T-helper 22 cell (primary cell): ENCODE measurements at places on chromosomes 16 and 17.

- DNase-seq, result no peak
These were observed 29.8 kb downstream of the CCR7 start for GRCh38 chr17:40535438-40535837.

- no peak for DNase-seq
These were observed 31.7 kb downstream of the GSPT1 start for GRCh38 chr16:11884035-11884434.

GRCh38 chr16:4481526-4481925, 5.3 kb downstream of the HMOX2 start:
- no peak for DNase-seq

GRCh38 chr16:67019171-67019570, 9.8 kb upstream of the CBFB start:
- DNase-seq, result no peak

DNA sequence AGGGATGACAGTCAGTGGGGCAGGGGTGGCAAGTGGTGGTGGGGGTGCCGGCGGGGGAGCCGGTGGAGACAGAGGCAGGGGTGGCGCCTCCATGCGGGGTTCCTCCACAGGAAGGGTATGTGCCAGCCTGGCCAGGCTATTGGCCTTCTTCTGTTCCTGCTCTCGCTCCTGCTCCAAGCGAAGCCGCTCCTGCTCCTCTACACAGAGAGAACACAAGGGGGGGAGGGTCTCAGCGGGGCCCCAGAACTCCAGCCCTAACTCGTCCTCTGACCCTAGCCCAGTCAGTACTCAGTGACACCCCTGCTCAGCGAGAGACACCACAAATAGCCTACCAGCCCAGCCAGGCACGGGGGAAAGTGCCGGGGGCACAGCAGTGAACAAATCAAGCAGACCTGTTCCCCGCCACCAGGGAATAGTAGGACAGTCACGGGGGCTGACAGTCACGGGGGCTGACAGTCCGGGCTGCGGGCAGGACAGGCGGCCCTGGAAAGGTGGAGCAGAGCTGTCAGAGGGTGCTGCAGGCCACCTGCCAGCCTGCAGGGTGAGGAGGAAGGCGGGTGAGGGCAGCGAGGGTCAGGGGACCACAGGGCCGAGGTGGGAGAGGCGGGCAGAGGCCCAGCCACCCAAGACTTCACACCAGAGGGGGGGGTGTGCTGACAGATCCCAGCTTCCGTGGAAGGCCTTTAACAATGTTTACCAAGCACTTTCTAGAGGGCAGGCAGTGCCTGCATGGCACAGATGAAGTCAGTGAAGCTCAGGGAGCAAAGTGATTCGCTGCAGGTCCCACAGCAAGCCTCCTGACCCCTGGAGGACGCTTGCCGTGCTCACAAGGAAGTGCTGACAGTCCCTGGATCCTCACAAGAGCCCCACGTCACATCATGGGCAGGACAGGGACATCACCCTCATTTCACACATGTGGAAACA, 5.3 kb downstream of the MNT start:
- no peak for DNase-seq

GRCh38 chr16:61261315-61261714, 774.9 kb downstream of the CDH8 start:
- DNase-seq, result no peak

- no peak for DNase-seq
These were observed 16.6 kb upstream of the NOS2 start for GRCh38 chr17:27816946-27817345.

- DNase-seq, result no peak
These were observed 2.3 kb downstream of the PRSS21 start for GRCh38 chr16:2819179-2819938.

- no peak for DNase-seq
These were observed 3.0 kb downstream of the SALL1 start for GRCh38 chr16:51147776-51148677.

GRCh38 chr17:48989100-48989499, 8.1 kb upstream of the IGF2BP1 start:
- DNase-seq, result no peak

DNA sequence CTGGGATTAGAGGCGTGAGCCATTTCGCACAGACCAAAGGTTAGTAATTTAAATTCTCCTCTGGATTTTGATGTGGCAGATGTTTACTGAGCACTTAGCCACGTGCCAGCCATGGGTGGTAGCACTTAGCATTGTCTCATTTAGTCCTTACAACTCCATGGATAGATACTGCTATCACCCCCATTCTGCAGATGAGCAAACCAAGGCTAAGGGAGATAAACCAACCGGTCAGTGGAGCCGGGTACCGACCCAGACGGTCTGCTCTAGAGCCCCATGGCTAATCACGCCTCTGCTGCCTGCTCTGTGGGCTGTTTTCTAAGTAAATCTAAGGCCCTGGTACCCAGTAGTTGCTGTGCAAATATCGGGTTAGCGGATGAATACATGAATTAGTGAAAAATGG, 12.6 kb upstream of the ADGRG1 start:
- DNase-seq, result no peak

GRCh38 chr16:81841722-81842121, 62.6 kb downstream of the PLCG2 start:
- no peak for DNase-seq

DNA sequence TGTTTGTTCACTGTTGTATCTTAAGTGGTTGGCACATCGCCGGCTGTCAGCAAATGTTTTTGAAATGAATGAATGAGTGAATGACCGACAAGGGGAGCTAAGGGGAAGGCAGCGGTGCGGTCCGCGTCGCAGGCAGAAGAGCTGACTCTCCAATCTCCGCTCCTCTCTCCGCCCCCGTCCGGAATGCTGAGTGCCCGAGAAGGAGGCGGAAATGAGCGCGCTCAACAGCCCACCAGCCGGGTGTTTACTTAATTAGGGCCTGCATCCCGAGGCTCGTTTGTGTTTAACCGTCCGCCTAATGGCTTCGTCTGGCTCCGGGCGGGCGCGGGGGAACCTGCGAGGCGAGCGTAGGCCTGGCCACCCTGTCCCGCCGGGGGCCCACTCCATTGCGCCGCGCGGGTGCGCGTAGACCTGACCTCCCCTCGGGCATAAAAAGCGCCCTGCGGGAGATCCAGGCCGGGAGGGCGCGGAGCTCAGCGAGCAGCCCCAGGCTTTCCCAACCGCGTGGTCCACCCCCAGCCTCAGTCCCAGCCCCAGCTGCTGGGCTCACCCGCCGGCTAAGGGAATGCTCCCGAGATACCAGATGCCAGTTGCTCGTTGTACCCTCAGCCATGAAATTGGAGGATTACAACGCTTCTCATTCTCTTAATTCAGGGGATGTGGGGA, 2.5 kb upstream of the CDH3 start:
- DNase-seq, result no peak

GRCh38 chr17:69358688-69359596, 32.0 kb upstream of the ABCA5 start:
- no peak for DNase-seq

GRCh38 chr17:75219815-75220214, 14.3 kb downstream of the NUP85 start:
- no peak for DNase-seq

DNA sequence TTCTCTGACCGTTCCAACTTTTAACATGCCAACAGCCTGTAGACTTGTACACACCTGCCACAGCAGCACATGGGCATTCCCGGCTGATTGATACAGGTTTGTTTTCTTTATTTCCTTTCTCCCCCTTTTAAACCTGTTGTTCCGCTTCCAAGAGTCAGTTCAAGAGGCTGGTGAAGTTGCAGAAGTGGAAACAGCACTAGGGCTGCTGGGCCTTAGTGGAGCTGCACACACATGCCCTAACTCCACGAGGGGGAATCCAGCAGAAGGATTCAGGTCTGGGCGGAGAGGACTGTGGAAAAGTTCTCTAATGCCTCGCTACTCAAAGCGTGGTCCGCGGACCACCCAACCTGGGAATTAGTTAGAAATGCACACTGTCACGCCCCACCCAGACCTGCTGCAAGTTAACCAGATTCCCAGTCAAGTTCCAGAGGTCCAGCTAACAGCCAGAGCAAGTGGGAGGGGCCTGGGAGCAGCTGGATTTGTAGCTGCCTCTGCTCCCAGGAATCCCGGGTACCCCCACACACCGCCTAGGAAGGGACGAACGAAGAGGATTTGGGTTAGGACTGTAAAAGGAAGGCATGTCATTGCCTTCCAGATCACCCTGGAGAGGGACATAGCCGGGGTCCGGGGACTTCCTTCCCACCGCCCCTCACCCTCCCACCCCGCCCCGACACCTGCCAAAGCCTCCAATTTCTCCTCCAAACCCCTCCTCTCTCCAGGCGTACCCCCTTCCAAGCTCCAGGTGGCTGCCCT, 542 bp downstream of the SLC39A11 start:
- DNase-seq, result no peak

DNA sequence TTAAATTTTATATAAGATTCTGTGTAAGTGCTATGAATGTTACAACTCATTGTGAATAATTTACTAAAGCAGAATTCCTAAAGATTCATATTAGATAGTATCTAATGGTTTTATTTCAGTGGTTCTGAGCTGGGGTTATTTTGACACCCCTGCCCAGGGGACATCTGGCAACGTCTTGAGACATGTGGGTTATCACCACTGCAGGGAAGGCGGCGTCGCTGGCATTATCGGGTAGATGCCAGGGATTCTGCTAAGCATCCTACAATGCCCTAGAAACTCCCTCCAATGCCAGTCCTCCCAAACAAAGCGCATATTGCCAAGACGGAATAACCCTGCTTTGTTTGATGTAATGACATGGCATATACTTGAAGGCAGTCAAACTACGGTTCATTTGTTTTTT, 372.3 kb upstream of the ZFHX3 start:
- no peak for DNase-seq

DNA sequence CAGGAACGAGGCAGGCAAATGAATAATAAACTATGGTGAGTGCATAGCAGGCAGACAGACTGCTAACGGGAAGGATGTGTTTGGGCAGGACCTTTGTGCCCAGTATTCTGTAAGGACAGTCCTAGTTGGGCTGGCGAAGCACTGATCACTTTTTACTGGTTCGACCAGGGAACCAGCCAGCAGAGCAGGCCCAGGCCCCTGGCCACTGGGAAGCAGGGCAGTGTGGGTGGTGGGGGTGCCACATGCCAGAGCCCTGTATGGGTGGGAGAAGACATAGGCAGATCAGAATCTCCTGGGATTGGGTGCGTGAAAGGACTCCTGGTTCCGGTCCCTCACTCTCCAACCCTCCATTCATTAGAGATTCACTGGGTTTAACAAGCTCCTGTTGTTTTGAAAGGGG, 4.0 kb upstream of the VAMP2 start:
- no peak for DNase-seq

DNA sequence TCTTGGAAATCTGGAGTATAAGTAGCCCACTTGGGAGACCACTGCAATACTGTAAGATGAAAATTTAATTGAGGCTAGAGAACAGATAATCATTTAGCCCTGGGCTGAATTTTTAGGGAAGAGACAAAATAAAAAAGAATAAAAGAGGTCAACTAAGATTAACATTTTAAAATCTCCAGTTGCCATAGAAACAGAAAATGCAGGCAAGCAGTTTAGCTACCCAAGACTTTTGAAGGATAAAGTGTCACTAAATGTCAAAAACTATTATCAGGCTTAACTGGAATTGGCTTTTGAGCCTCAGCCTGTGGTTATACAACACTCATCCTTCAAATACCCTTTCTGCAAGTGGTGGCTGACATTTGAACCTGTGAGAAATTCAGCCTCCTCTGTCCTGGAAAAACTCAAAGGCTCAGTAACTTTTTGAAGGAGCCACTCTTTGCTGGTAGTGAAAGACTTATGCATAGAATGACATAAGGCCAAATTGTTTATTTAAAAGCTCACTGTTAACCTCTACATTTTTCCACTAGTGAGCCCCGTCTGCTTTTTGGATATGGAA, 220.7 kb upstream of the KCNJ16 start:
- no peak for DNase-seq

- no peak for DNase-seq
These were observed 14.3 kb downstream of the SGCA start for GRCh38 chr17:50180111-50180510.

- no peak for DNase-seq
These were observed 631 bp downstream of the CDH3 start for GRCh38 chr16:68645494-68646388.

GRCh38 chr16:78462288-78463208, 363.1 kb downstream of the WWOX start:
- DNase-seq, result no peak

- DNase-seq, result no peak
These were observed 191.9 kb upstream of the MPHOSPH6 start for GRCh38 chr16:82361885-82362284.

DNA sequence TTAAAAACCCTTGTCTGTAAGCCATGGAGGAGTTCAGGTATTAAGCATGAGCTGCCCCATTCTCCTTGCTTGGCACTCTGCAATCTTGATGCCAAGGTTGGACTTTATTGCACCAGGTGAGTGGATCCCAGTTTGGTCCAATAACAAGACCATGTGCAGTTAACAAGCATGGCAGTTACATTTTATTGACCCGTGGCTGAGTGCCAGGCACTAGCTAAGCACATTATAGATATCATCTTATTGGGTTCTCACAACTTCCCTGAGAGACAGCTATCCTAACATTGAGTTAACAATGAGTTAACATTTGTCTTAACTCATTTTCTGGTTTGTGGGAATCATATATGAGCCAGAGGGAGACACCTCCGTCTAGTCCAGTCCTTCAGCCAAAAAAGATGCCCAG, 21.8 kb downstream of the LYRM9 start:
- DNase-seq, result no peak

GRCh38 chr17:15261258-15261801, 3.8 kb downstream of the PMP22 start:
- DNase-seq, result no peak

DNA sequence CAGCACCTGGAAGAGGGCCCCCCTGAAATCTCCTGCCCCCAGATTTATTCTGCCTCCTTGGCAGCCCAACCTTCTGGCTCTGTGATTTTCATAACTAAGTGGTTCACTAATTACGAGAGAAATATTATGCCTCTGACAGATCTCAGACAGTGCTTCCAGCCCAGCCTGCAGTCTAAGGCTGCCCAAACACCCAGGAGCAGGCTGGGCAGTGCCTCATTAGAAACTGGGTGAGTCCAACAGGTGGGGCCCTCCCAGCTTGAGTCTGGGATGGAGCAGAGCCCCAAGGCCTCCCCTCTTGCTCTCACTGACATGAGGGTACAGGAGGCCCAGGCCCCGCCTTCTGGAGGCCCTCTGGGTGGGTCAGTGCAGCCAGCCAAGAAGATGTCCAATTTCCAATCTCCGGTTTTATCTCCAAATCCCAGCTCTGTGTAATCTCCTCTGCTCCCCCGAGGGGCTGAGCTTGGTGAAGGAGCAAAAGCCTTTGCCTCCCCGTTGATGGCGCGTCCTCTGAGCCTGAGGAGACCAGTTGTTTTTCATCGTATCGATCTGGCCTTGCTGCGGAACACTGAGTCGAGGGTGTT, 20.1 kb upstream of the ABCC3 start:
- no peak for DNase-seq

- DNase-seq, result no peak
These were observed 73.1 kb downstream of the KSR1 start for GRCh38 chr17:27529230-27529796.

GRCh38 chr16:10182222-10183053, at the start of gene GRIN2A:
Gene GRIN2A, minus strand, starts transcription at chr16:10182428. Its CDS starts 2,017 bp downstream, at chr16:10180411.
- DNase-seq, result no peak

GRCh38 chr16:88792078-88792550, 7.1 kb upstream of the PIEZO1 start:
- DNase-seq, result no peak

- no peak for DNase-seq
These were observed 1.6 kb downstream of the HEATR3 start for GRCh38 chr16:50067290-50067853.
